ENCODE measurements at places on chromosomes 7 and 10.

DNA sequence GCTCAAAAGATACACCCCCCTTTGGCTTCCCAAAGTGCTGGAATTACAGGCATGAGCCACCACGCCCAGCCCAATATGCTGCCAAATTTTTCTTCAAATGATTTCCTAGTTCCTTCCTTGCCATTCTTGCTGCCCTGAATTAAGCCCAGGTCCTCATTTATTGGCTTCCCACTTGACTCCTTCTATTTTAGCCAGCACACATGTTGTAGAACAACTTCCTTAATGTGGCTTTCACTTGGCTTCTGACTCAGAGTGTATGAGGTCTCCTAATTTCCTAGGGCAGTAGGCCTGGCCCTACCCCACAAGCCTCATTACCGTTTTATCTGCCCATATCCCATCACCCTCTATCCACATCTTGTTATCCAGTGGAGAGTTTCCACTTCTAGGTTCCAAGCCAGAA, 21.8 kb upstream of the HIPK2 start:
- no peak for DNase-seq

GRCh38 chr10:4281190-4281825, 496.3 kb upstream of the KLF6 start:
- peak; percentile 53 for DNase-seq

GRCh38 chr7:74410772-74411171, 42.9 kb upstream of the GTF2IRD1 start:
- DNase-seq: no peak

GRCh38 chr7:103955985-103956384, 33.5 kb downstream of the RELN start:
- no peak for DNase-seq

GRCh38 chr7:69625238-69625637, 27.0 kb downstream of the AUTS2 start:
- no peak for DNase-seq

DNA sequence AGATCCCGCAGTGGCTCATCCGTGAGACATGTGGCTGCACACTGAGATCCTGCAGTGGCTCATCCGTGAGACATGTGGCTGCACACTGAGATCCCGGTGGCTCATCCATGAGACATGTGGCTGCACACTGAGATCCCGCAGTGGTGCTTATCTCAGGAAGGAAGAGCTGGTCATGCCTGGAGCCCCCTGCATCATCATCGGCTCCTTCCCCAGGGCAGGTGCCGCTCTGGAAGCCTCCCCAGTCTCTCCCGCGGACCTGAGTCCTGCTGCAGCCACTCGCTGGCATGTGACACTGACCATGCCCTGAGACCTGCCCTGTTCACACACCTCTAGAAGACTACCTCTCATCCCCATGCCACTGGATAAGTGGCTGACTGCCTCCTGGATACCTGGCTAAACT, 181.3 kb downstream of the PTPRN2 start:
- no peak for DNase-seq

- DNase-seq: no peak
Observed at GRCh38 chr7:52863652-52864051, 171.8 kb upstream of the POM121L12 start.

- no peak for DNase-seq
Observed at GRCh38 chr10:44044549-44044948, 340.3 kb downstream of the CXCL12 start.

DNA sequence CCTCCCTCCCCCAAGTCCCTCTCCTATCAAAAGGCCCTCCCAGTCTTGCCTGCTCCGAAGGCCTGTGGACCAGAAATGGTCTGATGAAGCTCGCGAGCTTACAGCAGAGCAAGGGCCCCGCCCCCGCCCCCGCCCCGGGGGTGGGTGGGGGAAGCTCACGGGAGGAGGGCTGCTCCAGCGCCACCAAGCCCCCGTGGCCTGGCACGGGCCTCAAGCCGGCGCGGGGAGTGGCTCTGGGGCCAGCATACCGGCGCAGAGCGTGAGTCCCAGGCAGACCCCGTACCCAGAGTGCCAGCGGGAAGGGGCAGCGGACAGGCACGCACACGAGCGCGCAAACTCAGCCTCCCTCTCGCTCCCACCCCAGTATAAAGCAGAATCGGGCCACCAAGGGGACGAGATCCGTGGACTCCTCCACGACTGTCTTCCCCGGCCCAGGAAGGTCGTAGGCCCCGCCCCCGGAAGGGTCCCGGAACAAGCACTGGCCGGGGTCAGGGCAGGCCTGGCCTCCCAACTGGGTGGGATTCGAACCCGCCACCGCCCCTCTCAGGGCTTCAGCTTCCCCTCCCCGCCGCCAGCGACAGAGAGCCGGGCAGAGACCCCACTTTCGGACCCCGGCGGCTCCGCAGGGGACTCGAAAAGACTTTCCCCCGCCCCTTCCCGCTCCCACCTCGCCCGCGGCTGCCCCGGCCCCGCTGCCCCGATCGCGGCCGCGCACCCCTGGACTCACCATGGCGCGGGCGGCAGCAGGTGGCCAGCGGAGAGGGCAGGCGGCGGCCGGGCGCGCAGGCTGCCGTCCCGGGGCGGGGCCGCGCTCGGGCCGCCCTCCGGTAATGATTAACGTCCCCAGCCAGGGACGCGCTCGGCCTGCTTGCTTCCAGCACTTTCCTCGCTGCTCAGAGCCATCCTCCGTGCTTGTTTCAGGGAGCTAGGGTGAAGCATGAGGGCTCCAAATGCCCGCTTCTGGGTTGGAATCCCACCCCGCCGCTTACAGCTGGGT, at the start of gene PCBD1:
PCBD1 (minus strand) TSS at position 762 of the 997 bp plus-strand sequence; CDS start at position 730, 32 bp downstream.
- DNase-seq: peak; percentile 81

- no peak for DNase-seq
Observed at GRCh38 chr10:17007418-17007770, 122.2 kb downstream of the CUBN start.

GRCh38 chr7:71021131-71021530, 110.8 kb upstream of the GALNT17 start:
- DNase-seq: no peak

GRCh38 chr10:18260310-18260922, 120.2 kb downstream of the CACNB2 start:
- no peak for DNase-seq

DNA sequence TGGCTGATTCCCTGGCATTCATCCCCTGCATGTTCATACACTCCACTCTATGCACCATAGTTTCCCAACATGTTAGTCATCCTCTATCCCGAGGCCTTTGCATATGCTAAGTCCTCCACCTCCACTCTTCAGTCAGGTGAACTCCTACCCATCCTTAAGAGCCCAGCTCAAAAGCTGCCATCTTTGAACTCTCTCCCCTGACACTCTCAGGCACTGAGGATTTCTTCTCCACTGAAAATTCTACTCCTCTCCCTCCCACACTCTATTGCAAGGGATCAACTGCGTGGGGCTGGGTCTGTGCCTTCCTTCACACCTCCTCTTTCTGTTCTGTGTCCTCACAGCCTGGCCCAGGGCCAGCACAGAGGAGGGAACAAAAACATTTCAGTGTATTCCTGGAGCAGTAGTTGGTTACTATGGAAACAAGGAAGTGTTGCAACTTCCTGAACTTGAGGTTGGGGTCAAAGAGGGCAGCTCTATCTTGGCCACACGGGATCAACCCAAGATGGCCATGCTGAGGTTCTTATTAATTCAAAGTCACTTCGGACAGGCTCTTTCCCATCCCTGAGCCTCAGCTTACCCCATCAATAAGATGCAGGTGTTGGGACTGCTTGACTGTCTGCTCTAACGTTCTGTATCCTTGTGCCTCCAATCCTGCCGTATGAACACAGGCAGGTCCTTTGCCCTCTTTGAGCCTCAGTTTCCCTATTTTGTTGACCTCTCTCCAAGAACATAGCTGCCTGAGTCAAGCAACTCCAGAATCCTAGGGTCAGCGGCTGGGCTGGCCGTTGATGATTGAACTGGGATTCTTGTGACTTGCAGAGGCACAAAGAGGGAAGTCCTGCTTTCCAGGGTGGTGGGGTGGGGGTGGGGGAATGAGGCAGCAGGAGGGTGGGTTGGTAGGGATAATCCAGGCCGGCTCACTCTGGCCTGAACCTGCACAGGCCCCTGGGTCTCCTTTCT, 15.5 kb downstream of the ZMIZ1 start:
- DNase-seq: peak; percentile 82

- DNase-seq: no peak
Observed at GRCh38 chr7:1713502-1714484, 43.7 kb downstream of the ELFN1 start.

DNA sequence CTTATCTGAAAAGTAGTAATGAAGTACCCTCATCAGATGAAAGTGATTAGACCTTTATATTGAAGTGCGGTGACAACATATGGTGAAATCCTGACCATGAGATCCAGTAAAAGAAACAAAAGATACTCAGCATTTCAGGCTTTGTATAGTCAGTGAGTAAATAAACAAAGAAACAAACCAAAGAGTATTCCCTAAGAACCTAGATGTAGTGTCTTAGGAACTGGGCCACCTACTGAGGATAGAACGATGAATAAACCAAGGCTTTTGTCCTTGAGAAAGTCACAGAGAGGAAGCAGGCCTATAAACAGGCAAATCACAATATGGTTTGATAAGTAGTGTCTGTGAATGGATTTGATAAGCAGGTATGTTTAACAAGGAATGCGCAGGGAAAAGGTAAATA, 46.2 kb downstream of the ZNF277 start:
- no peak for DNase-seq

- DNase-seq: no peak
Observed at GRCh38 chr10:23886355-23886754, 322.6 kb upstream of the KIAA1217 start.

DNA sequence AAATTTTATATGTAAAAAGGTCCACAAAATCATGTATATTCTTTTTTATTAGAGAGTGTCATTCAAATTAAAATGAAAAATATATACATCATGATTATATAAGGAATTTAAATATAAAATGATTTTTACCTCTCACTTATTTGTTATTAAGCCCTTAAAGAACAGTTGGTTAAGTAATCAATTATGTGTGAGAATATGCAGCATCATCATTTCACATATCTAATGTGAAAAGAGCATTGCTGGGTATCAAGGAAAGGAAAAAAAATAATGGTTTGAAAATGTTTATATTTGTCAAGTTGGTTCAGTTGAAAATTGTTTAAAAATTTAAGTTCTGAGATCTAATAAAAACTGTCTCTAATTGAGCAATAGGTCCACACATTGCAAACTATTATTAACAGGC, 363.6 kb upstream of the GRM3 start:
- no peak for DNase-seq

DNA sequence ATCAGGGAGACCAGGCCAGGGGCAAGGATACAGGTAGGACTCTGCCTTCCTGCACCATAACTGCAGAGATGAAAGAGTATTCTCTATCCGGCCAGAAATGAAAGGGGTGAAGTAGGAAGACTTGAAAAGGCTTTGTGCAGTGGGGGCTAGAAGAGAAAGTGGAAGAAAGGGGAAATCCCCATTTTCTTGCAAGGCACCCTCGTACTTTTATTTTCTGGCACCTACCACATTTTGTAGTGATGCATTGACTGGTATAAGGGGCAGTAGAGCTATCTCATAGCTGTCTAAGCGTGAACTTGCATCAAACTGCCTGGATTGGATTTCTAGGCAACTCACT, 752 bp upstream of the CAMK2G start:
- no peak for DNase-seq

DNA sequence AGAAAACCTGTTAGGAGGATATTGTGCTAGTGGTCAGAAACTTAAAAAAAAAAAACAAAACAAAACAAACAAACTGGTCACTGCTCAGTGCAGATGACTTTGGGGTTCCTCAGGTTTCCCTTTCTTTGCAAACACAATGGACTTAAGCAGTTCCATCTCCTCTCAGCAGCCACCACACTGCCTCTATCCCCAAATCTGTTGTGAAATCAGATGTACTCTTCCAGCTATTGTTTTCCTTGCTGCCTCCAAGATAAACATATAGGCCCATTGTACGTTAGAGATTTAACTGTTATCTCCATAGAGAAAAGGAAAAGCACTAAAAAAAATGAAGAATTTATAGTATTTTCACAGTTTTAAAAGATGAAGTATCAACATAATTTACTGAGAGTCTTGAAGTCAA, 147.1 kb downstream of the MPP7 start:
- DNase-seq: no peak

GRCh38 chr10:11181978-11182377, 164.3 kb downstream of the CELF2 start:
- DNase-seq: peak; percentile 44

GRCh38 chr10:4557469-4557868, 268.5 kb upstream of the AKR1E2 start:
- DNase-seq: no peak

DNA sequence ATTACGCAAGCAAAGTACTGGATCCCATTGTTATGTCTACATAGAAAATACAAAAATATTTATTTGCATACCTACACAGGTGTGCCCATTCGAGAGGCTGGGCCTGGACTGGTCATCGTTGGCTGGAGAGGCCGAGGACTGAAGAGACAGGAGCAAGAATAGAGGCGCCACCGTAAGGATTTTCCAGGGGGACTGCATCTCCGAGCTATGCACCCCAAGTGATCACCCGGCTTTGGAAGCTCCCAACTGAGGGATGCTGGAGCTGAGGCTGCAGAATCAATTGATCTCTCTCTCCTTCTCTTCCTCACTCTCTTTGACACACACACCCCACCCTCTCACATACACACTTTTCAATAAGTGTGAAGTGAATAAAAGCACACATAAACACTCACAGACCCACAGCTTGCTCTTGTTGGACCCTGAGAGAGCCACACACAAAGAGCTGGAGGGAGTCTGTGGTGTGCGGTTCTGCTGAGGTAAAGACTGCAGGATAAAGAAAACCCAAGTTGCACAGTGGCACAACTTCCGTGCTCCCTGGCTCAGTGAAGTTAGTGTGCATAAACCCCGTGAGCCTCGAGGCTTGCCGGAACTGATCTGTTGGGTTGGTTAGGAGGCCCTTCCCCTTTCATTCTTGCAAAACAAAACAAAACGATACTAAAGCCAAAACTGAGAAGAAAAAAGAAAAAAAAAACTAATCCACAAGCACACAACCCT, at the start of gene AOAH:
AOAH (minus strand) TSS at position 544 of the 714 bp plus-strand sequence; CDS start at position 198, 346 bp downstream.
- no peak for DNase-seq

DNA sequence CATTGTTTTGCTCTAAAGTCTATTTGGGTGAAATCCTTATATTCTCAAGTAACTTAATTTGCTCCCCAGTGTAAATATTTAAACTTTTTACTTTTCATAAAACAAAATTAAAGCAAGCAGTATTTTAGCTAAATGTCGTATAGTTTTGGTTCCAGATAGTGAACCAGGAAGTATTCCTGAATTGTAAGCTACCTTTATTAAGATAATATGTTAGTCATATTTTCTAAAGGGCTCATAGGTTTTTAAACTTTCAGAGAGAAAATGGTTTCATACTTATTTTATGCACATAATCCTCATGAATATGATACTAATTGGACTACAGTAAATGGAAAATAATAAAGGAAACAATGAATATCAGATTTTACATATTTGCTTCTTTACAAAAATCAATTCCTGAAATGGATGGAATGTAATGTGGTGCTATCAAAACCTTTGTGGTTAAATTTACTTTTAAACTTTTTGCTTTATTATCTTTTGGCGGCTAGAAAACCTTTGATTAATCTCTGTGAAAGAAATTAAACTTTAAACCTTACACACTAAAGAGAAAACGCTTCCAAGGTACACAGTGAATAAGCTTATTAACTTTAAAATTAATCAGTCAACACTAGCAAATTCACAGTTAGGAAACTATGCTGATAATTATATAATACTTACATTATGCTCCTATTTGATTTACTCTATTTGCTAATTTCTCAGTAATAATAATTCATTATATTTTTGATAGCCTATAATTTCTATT, 76.6 kb upstream of the RHOBTB1 start:
- no peak for DNase-seq

Data from astrocyte of the spinal cord (primary cell).